ENCODE measurements at places on chromosomes 16 and 17.

GRCh38 chr17:12666718-12667117 lies 1.0 kb downstream of the MYOCD start:
- no peak for DNase-seq

GRCh38 chr16:81873843-81874752 lies 95.0 kb downstream of the PLCG2 start:
- DNase-seq, result no peak

GRCh38 chr17:10327640-10328039 lies 45.2 kb downstream of the MYH13 start:
- DNase-seq, result peak; percentile 4

- DNase-seq, result no peak
Observed at GRCh38 chr16:75097191-75097761, 19.3 kb downstream of the LDHD start.

DNA sequence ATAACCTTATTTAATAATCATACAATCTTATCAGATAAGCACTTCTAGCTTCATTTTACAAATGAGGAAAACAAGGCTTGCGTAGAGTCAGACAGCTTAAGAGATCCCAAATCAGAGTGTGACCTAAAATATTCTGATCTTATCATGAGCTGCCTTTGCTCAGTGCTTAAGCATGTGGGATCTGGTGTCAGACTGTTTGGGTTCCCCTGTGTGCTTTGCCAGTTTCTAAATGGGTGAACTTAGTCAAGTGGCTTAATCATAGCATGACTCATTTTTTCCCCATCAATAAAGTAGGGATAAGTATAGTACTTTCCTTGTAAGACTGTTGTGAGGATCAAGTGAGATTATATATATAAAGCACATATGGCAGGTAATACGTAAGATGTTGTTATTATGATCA lies 612.6 kb upstream of the C16orf82 start:
- no peak for DNase-seq

DNA sequence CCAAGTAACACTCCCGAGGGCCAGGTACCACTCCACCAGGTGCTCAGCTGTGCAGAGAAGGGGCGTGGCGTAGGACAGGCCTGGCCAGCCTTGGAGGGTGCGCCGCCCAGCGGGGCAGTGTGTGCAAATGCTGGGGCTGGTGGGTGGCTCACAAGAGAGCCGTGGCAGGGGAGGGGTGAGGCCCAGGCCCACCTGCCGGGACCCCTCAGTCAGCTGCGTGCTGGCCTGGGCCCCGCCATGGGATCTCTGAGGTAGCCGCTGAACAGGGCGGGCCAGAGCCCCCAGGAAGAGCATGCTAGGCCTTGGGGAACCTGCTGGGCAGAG lies 8.8 kb downstream of the TPSG1 start:
- DNase-seq, result no peak

GRCh38 chr16:11582157-11582814 lies 4.4 kb downstream of the LITAF start:
- DNase-seq, result no peak

DNA sequence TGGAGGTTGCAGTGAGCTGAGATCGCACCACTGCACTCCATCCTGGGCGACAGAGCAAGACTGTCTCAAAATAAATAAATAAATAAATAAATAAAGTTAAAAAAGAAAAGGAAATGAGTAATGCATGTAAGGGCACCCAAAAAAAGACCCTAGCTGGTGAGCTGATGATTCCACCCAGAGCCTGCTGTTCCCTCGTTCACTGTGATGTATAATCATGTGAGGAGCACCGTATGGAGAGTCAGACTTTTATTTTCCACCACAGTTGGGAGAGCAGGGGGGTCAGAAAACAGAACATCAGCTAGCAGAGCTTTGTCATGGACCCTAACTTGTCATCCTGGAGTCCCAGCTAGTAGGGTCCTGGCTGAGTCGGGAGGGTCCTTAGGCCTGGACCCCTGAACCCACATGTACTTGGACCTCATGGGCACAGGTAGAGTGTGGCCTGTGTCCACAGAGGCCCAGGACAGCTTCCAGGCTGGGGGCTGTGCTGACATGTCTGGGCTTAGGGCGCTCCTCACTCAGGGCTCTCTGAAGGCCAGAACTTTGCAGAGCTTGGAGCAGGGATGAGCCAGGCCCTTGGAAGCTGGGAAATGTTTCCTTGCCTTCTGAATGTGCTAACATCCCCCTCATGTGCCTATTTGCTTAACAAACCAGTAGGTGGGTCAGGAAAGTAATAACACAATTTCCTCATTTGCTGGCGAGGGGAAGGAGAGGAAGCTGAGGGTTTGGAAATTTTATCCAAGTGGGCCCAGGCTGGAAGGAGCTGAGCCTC lies 18.8 kb upstream of the LASP1NB start:
- DNase-seq, result no peak

- peak; percentile 96 for DNase-seq
Observed at GRCh38 chr16:88569985-88570690, at the start of gene ZC3H18. Gene ZC3H18 (plus strand): TSS chr16:88570403. CDS start chr16:88577124, 6,721 bp downstream.

- DNase-seq, result peak; percentile 45
Observed at GRCh38 chr16:11224894-11225676, 30.9 kb downstream of the SOCS1 start.

DNA sequence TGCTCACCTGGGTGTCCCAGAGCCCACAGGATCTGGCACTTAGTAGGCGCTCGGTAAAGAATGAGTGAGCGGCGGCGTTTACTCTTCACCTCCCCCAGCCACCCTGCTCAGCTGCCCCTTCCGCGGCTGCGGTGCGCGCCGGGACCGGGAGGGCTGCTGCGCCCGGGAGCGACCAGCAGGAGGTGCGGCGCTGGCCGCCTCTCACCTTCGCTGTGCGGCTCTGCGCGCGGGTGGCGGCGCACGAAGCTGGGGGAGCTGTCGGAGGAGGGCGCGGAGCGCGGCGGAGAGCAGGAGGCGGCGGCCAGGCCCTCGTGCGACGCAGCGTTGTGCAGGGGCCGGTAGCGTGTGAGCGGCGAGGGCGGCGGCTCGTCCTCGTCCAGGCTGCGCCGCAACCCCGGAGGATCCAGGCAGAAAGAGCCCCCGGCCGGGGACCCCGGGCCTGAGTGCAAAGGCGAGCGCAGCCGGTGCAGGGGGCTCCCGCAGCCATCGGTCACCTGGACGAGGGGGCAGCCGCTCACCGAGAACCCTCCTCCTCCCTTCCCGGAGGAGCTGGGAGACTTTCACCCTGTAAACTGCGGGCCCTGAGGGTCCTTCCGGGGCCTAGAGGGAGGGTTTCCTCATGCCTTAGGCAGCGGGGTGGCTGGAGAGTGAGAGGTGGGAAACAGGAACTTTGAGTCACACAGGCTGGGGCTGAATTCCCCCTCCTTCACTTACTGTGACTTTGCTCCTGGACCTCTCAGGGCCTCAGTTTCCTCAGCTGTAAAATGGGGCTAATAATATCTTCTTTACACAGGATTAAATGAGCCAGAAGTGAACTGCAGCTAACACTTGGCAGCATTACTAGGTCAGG lies 12.5 kb downstream of the SAMD14 start:
- DNase-seq, result peak; percentile 19

DNA sequence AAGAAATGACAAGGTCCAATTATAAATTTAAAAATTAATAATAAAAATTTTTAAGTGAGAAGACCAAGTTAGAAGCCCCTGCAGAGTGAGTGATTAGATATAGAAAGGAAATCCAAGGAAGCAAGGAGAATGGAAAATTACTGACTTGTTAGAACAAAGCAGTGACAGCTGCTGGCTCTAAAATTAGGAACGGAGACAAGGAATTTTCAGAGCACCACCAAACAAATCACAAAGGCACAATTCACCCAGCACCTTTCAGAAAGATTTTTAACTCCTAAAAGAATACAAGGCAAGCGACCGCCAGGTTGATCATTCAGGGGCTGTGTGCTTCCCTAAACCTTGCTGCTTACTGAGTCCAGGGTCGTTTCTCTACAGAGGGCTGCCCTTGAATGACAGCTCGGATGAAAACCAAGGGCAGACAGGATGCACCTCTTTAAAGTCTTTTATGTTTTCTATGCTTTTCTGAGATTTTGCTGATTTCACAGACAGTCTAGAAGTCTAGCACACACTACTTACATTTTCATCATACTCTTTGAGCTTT lies 45.4 kb upstream of the GINS3 start:
- no peak for DNase-seq

- peak; percentile 91 for DNase-seq
Observed at GRCh38 chr16:67109407-67110135, at the start of gene PHAF1. Gene PHAF1 (plus strand): TSS chr16:67109941. CDS start chr16:67110176, 235 bp downstream.

- no peak for DNase-seq
Observed at GRCh38 chr17:40295488-40296436, 8.1 kb downstream of the CDC6 start.

- no peak for DNase-seq
Observed at GRCh38 chr16:31501966-31502348, 6.2 kb downstream of the RUSF1 start.

- no peak for DNase-seq
Observed at GRCh38 chr17:45294506-45294905, 22.3 kb downstream of the MAP3K14 start.

DNA sequence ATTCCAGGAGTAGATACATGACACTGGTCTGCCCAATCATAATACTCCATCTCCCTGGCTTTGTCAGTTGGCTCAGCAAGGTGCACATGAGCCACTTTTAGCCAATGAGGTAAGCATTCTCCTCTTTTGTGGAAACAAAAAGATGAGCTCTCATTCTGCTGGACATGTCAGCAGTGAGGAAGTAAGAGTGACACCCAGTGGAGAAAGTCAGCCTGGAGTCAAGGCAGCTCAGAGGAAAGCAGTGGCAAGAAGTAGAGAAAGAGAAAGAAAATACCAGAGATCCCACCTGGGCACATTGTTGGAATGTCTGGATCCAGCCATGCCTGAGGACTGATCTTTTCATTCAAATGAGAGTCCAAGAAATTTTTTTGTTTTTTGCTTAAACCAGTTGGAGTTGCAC lies 496.9 kb upstream of the C16orf82 start:
- DNase-seq, result no peak

DNA sequence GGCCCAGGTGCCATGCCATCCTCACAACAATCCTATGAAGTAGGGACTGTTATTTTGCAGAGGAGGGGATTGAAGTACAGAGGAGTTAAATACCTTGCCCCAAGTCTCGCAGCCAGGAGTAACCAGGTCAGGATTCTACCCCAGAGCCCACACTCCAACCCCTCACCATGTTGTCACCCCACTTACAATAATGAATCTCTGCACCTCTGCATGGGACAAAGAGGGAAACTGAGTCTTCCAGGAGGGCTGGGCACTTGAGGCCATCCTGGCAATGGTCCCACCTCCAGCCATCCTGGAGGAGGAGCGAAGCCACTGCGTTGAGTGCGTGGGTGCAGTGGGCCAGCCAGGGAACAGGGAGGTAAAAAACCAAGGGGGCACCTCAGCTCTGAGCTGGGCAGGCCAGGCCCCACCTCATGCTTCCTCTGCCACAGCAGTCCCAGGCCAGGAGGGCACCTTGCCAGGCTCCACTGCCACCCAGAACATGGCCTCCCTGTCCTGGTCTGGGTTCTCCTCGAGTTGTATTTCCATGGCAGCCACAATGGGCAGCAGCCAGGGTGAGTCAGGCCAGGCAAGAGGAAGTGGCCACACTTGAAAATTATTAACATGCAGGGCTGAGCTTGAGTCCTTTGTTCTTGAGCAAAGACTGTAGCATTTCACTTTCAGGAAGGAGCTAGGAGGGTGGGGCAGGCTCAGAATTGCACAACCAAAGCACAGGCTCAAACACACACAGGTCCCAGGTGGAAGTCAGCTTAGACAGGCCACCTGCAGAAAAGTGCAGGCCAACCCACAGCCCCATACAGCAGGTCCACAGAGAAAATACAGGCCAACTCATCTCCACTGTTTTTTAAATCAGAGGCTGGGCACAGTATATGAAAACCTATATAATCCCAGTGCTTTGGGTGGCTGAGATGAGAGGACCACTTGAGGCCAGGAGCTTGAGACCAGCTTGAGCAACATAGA lies 52.1 kb downstream of the CUEDC1 start:
- no peak for DNase-seq

DNA sequence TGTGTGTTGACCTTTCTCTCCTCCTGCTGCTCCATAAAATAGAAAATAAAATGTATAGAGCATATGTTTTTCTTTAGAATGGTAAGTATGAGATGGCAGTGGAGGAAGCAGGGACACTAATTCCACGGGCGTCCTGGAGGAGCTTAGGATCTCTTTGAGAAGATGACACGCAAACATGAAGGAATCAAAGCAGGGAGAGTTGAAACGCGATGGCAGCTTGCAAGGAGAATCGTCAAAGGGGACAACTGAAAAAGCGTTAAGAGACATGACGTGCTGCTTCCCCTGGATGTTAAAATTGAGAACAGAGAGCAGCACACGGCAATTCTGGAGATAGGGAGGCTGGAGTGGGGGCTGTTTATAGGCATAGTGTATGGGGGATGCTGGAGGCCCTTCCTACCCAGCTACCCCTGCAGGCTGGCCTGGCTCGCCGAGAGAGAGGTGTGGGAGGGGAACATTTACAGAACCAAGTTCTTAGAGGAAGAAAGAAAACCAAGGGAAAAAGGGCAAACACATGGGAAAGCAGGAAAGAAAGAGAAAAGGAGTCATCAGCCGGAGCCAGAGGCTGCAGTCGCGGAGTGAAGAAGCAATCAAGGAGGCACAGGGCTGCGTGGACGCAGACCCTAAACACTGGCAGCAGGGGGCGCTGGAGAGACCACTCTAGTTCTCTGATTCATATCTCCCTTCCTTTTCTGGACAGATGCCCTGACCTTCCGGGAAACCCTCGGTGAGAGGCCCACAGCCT lies 55.8 kb downstream of the MYH13 start:
- DNase-seq, result no peak

DNA sequence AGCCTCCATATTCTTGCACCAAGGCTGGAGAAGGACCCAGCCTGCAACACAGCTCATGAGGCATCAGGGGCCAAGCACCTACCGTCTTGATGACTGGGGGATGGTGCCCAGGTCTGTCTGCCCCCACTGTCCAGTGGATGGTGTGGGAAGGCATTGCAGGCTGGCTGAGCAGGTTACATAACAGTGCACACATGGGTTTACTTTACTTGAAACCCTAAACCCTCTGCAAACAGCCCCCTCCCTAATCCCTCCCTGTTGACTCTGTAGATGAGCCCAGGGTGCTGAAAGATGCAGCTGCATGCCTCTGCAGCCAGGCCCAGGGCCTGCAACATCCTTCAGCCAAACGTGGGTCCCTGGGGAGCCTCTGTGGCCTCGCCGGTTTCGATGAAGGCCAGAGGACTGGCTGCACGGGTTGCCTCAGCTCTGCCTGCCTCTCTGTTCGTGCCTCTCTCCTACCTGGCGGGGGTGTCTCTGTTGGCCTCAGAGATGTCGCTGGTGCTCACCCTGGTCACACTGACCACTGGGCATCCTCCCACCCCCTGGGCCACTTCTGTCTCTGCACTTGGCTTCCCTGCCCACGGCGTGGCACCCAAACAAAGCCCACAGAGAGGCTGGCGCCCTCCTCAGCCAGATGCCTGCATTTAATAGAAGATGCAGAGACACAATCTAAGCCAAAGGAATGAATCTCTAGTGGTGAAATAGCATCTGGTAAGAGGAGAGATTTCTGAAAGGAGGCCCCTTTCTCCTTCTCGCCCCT lies 95.1 kb downstream of the METRNL start:
- no peak for DNase-seq
